Activated T-helper 9 cell treated with anti-CD3 and anti-CD28 coated beads, Interleukin-2, amount 50 U/mL, for 16 hours (primary cell): ENCODE measurements at places on chromosomes 7 and 10.

- no peak for DNase-seq
These were observed 77.5 kb upstream of the MEOX2 start for GRCh38 chr7:15764010-15764409.

- no peak for DNase-seq
These were observed 182.6 kb downstream of the FZD1 start for GRCh38 chr7:91446819-91447218.

DNA sequence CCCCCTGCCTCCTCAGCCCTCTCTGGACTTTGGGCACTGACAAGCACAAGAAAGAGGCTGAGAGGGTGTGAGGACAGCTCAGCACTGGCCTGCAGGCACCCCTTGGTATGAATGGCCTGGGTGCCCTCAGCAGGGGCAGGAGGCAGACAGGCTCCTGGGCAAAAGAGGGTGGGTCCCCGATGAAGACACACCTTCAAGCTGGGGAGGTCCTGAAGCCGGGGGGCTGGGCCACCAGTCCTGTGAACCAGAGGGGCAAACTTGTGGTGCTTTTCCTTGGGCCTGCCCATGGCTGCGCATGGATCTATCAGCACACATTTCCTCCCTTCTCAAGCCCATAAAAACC lies 22.8 kb downstream of the FAM241B start:
- no peak for DNase-seq

DNA sequence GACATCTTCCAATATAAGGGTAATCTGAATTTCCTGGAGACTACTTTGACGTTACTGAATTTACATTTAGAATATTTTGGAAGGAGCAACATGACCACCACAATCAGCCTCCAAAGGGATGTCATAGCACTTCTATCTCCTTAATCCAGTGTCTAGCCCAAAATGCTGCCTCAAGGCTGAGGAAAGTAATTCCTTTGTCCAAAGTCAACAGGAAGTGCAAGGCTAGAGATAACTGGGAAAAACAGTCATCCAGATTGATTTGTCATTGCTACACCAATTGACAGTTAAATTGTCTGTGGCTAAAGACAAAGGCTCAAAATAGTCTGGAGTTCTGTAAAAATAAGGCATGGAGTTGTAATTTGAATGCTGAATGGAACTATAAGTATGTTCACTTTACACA lies 3.9 kb upstream of the TFPI2 start:
- no peak for DNase-seq
